Stimulated activated CD4-positive, alpha-beta T cell treated with anti-CD3 and anti-CD28 coated beads, Interleukin-15, amount 100 ng/mL, for 1 hour (primary cell): ENCODE measurements at places on chromosomes 12 and 14.

DNA sequence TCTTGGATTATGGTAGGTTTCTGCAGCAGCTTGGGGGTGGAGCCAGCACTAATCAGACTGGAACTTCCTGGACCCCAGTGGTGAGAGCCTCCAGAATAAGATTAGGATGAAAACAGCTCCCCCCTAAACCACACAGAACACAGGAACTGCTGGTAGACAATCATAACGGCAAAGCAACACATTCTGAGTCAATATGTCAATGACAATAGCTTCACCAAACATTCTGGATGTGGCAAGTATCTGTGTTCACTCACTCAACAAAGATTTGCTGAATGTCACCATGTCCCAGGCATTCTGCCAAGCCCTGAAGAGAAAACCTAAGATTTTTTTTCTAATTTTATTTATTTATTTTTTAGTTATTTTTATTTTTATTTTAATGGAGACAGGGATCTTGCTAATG lies 65.2 kb downstream of the LRRC74A start:
- DNase-seq, result no peak

DNA sequence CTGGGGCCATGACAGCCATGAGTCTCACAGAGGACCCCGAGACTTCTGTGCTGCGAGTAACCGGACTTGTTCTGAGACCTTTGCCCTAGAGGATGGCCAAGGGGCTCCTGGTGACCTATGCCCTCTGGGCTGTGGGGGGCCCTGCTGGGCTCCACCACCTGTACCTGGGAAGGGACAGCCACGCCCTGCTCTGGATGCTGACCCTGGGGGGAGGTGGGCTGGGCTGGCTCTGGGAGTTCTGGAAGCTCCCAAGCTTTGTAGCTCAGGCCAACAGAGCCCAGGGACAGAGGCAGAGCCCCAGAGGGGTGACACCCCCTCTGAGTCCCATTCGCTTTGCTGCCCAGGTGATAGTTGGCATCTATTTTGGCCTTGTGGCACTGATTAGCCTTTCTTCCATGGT lies 2.1 kb downstream of the DNAJC22 start:
- DNase-seq, result no peak

DNA sequence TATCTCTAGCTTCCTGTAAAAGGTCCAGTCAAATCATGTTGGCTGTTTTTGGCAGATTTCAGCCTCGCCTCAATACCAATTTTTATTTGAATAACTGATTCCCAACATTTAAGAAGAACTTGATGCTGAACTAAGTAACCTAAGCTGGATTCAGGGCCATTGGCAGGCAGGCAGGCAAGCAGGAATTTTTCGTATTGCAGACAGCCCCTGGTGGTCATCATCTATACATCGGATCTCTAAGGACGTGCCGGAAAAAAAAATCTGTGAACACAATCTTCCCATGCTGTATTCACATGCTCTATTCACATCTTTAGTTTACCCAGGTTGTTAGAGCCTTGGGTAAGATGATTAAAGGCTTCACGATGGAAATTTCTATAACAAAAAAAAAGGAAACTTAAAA lies 7.0 kb downstream of the VCPKMT start:
- no peak for DNase-seq

DNA sequence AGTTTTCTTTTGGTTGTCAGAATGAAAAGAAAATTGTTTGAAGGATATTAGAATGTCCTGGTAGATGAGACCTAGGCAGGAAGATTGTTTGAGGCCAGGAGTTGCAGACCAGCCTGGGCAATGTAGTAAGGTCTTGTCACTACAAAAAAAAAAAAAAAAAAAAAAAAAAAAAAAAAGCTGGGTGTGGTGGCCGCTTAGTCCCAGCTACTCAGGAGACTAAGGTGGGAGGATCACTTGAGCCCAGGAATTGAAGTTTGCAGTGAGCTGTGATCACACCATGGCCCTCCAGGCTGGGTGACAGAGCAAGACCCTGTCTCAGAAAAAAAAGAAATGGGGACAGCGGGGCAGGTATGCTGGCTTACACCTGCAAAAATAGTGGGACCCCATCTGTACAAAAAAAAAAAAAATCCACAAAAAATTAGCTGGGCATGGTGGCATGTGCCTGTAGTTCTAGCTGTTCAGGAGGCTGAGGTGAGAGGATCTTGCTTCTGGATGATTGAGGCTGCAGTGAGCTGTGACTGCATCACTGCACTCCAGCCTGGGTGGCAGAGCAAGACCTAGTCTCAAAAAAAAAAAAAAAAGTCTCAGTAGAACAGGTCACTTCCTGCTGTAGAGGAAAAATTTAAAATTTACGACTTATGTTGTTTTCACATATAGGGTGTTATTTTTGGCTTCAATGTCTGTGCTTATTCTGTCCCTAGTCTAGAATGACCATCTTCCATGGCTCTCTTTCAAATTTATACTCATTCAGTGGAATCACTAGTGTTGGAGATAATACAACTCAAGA lies 70.7 kb downstream of the PPHLN1 start:
- no peak for DNase-seq

DNA sequence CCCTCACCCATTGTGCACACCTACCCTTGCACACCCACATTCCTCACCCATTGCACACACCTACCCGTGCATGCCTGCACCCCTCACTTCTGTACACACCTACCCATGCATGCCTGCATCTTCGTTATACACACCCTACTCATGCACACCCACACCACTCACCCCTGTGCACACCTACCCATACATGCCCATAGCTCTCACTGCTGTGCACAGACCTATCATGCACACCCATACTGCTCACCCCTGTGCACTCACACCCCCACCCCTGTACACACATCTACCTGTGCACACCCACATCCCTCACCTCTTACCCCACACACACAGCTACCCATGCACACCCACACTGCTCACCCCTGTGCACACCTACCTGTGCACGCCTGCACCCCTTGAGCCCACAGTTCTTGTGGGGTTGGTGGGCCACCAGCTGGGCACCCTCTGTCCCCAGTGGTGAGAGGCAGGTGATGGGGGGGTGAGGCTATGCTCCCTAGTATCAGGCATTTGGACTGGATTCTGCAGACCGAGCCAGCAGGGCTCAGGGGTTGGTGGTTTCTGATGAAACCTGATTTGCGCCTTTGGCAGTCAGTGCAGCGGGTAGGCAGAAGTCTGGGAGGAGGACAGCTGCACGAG lies 15.6 kb downstream of the CEP170B start:
- no peak for DNase-seq

DNA sequence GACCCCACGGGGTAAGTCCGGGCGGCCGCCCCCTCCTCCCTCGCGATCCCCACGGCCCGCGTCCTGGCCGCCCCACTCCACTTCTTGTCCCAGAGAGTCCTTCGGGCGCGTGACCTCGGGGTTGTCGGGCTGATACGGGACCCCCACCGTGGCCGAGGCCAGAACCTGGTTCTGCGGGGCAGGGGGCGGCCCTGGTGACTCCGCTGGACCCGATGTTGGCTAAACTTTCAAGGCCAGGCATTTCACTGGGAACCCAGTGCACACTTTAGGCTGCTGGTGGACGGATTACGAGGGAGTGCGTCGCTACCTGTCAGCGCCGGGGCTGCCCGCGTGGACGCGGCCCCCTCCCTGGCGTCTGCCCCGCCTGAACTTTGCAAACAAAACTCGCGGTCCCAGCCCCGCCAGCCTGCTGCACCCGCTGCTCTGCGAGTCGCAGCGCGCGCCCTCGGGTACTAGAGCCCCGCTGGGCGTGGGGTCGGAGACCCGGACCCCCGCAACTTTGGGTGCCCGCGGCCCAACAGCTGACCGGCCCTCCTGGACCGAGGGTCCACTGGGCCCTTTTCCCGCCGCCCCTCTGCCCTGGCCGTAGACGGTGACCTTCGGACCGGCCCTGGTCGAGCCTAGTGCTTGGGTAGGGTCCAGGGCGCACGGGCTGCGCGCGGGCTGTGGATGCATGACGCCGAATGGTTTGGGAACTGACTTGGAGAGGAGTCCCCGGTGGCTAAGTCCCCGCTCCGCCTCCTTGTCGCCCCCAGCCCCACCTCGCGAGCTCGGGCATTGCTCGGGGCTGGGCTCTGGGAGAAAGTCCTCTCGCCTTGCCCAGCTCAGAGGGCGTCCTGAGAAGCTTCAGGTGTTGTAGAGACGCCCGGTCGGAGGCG lies 624 bp downstream of the RIN3 start:
- DNase-seq, result no peak

DNA sequence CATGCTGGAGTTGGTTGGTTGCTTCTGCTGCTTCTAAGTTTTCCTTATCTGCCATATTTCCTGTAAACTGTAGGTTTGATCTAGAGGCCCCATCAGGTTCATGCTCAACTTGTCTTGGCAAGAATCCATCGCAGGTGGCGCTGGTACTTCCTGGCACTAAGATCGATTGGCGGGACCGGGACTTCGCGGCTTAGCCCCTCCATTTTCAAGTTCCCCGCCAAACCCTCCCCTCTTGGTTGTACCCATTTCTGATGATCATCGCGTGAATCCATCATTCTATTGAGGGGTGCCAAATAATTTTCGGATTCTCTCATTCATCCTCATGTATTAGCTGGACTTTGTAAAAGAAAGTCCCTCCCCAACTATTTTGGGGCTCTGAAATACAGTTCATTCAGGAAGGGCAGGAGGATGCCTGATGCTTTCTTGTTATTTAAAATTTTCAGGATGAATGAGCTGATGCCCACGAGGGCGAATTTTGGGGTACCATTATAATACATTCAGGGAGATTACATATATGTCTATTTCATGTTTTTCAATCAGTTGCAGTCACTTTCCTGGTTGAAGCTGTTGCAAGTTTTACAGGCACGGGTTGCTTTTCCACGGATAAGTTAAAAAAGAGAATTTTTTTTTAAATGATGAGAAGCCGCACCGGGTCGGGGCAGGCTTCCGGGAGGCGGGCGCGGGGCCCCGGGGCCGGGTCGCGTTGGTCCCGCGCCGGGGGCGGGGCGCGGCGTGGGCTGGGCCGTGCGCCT lies 395 bp upstream of the BRI3BP start:
- peak; percentile 71 for DNase-seq

- DNase-seq, result no peak
Observed at GRCh38 chr12:124422142-124422569, 127.3 kb downstream of the RFLNA start.

- DNase-seq, result peak; percentile 57
Observed at GRCh38 chr14:93970585-93970964, 5.8 kb downstream of the ASB2 start.

DNA sequence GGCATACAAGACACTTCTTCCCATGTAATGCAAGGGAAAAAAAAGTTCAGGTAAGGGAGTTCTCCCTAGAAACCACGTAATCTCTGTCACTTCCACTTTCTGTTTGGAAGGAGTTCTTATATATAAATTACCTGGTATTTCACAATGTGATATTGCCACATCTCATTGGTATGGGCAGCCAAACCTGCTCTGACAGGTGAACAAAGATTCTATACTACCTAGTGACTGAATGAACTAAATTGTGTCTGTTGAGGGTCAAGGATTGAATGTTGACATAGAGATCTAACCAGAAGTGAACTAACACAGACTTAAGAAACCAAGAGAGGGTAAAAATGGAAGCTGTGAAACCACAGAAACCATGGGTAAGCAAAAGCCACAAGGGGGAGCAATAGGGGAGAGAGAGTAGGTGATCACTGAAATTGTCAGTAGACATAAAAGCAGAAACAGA lies 161.3 kb downstream of the RPL10L start:
- no peak for DNase-seq

DNA sequence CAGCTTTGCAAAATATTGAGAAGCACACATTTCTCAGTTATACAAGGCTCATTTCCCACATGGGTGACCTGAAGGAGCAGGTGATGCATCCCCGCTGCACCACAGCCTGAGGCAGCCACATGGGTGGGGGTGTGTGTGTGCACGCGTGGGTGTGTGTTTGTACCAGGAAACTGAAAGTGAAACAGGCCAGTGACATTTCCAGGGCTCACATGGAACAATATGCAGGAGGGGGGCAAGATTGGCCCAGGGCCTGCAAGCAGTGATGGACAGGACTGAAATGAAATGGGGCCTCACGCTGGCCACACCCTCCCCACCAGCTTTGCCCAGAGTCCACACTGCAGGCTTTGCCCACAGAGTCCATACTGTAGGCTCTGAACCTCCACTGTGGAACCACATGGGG lies 154.2 kb upstream of the PARP11 start:
- DNase-seq, result peak; percentile 42

DNA sequence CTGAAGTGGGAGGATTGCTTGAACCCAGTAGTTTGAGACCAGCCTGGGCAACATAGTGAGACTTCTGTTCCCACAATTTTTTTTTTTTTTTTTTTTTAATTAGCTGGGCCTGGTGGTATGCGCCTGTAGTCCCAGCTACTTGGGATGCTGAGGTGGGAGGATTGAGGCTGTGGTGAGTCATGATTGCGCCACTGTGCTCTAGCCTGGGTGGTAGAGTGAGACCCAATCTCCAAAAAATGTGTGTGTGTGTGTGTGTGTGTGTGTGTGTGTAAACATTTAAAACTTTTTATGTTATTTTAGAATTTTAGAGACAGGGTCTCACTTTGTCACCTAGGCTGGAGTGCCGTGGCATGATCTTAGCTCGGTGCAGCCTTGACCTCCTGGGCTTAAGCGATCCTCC lies 6.8 kb downstream of the PPP1R36 start:
- DNase-seq, result no peak
